Vein endothelial cell (primary cell): ENCODE measurements at places on chromosomes 2 and 18. TPM values are rescaled to one million over a fixed set of nuclear protein-coding genes. Genes with fewer than 3 reads are reported as not detected.

Gene MYO3B
- total RNA-seq: under 0.01 TPM in 2 replicates

Gene SP5
- total RNA-seq: under 0.01 TPM in 1 of 2 replicates, not detected in the other

Gene TRIM43
- total RNA-seq: not detected in 2 replicates

Gene APCDD1
- 0.33 TPM in 1 of 2 replicates, not detected in the other for total RNA-seq

Gene TMEM198
- total RNA-seq: not detected in 2 replicates

Gene PRSS56
- total RNA-seq: not detected in 2 replicates

Gene PFN4
- 0.38 TPM in 1 of 2 replicates, not detected in the other for total RNA-seq

Gene RAB31
- total RNA-seq: 26.8 and 33.6 TPM in 2 replicates

Gene ACVR1C
- total RNA-seq: not detected in 2 replicates

Gene ABCA12
- total RNA-seq: under 0.01 and 0.10 TPM in 2 replicates

Gene CAPN10
- 26.6 and 27.4 TPM in 2 replicates for total RNA-seq

Gene NPHP1
- total RNA-seq: 4.6 and 6.6 TPM in 2 replicates

Gene IL1RL1
- total RNA-seq: 11.1 and 31.0 TPM in 2 replicates

Gene KIDINS220
- total RNA-seq: 65.7 and 73.7 TPM in 2 replicates

Gene LIMS2
- total RNA-seq: 14.6 and 19.6 TPM in 2 replicates

Gene CFC1
- total RNA-seq: not detected in 2 replicates

Gene NT5DC4
- total RNA-seq: not detected in 2 replicates

Gene GDF7
- 2.5 and 11.8 TPM in 2 replicates for total RNA-seq

Gene UCN
- 0.38 and 1.3 TPM in 2 replicates for total RNA-seq

Gene KIF1A
- under 0.01 TPM in 1 of 2 replicates, not detected in the other for total RNA-seq

Gene RAB1A
- total RNA-seq: 77.1 and 80.0 TPM in 2 replicates

Gene LYPD6
- 1.3 and 2.1 TPM in 2 replicates for total RNA-seq

Gene HOXD4
- total RNA-seq: 7.8 and 9.4 TPM in 2 replicates

Gene NYAP2
- not detected in 2 replicates for total RNA-seq

Gene COX5B
- 142 and 203 TPM in 2 replicates for total RNA-seq

Gene GPR35
- 0.19 and 0.33 TPM in 2 replicates for total RNA-seq

Gene CHRND
- total RNA-seq: not detected in 2 replicates

Gene EVX2
- total RNA-seq: not detected in 2 replicates

Gene ING5
- 13.7 and 19.3 TPM in 2 replicates for total RNA-seq

Gene AGXT
- total RNA-seq: not detected in 2 replicates

Gene SIX3
- not detected in 2 replicates for total RNA-seq

Gene KCNS3
- 0.29 and 0.65 TPM in 2 replicates for total RNA-seq

Gene SKOR2
- total RNA-seq: not detected in 2 replicates

Gene CDK15
- not detected in 2 replicates for total RNA-seq

Gene MAP2
- 23.2 and 31.7 TPM in 2 replicates for total RNA-seq

Gene DSC1
- total RNA-seq: not detected in 2 replicates

Gene USP37
- 9.1 and 12.4 TPM in 2 replicates for total RNA-seq

Gene ARHGEF4
- under 0.01 TPM in 1 of 2 replicates, not detected in the other for total RNA-seq

Gene DNAH6
- under 0.01 TPM in 2 replicates for total RNA-seq
